ENCODE measurements at places on chromosomes 2 and 18.

DNA sequence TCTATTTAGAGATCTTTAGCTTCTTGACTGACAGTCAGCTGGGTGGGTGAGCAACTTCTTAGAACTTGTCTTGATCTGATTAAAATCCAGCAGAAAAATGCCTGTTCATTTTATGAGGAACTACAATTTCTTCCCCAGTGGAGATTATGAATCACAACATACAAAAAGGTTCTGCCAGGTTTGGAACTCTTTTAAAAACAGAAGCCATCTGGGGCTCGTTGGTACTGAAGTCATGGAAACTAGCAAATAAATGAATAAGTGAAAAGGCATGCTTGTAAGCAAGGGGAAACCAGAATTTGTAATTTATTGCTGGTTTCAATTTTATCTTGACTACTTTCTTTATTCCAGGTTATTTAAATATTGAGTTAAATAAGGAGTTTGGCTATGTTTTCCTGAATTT lies 767.4 kb downstream of the MBD2 start:
- no peak for DNase-seq

DNA sequence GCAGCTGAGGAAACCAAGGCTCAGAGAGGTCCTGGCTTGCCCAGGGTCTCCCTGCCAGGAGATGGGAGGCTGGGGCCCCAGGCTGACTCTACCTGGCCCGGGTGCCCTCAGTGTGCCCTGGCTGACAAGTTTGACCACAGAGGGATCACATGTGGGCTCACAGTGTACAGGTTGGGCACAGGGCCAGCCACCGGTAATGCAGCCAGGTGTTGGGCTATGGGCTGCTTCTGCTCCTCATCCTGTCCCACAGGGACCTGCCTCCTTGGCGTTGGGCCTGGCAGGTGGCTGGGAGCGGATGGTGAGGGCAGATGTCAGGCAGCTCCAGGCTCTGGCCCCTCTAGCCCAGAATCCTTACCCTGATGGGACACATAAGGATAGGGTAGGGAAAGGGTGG lies 250.5 kb downstream of the LOXHD1 start:
- no peak for DNase-seq

- no peak for DNase-seq
These were observed 698.4 kb upstream of the ID2 start for GRCh38 chr2:7983451-7983850.

DNA sequence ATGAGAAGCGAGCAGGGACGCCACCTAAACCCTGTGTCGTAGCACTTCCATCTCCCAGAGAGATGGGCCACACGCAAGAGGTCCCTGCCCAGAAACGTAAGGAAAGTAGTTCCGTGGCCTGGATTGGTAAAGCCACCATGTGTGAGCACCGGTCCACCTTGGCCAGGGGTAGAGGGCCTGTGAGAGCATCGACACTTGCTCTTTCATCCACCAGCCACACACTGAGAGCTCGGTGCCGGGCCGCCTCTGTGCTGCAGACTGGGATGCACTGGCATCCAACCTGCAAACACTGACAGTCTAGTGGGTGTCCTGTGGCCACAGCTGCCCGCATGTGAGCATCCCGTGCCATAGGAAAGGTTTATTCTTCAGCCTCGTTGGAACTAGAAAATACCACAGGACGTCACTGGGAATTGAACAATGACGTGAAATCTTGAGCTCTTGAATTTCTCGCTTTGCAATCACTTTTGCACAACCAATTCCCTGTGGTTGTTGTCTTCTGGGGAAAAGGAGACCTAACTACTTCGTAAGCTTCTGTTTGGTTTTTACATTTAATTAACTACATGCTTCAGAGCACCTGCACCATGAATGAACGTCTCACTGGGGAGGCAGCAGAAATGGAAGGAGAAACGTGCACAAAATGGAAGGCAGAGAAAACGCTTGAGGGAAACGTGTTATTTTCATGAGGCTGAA lies 212.0 kb upstream of the RAB6C start:
- DNase-seq: no peak

- no peak for DNase-seq
These were observed 67.3 kb downstream of the NCKAP5 start for GRCh38 chr2:133500917-133501316.
